ENCODE measurements at places on chromosomes 12 and 14.

GRCh38 chr12:90343966-90344365, 611.0 kb downstream of the CCER1 start:
- no peak for DNase-seq

- DNase-seq = no peak
Observed at GRCh38 chr12:118374909-118375308, 1.4 kb upstream of the SUDS3 start.

GRCh38 chr12:25271486-25272098, 20.9 kb upstream of the KRAS start:
- no peak for DNase-seq

DNA sequence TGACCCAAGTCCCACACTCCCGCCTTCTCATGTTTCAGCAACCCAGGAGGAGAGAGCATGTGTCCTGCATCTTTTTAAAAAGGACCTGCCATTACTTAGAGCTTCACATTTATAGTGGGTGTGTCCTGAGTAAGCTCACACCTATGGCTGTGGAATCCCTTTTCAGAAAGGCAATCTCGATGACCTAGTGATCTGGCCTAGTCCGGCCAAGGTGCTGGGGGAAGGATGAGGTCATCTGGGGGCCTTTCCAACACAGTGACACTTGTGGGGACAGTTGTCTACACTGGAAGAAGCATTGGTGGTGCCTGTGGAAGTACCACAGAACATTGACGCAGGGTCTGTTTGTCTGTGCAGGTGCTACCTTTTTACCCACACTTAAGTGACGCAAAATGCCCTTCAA, 8.2 kb downstream of the TCP11L2 start:
- DNase-seq = no peak

DNA sequence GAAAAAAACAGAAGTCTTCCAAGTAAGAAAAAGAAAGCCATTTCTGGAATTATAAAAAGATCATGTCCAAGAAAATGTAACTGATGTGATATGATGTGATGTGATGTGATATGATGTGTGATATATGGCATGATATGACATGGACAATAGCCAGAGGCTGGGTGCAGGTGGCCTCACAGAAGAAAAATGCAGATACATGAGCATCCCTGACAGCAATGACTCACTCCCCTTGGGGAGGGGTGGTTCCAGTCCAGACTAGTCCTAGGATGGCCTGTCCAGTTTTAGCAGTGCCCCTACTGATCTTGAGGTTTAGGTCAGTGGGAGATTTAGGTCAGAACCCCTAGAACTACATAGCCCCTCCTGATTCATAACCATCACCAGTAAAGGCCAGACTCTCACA, 3.5 kb upstream of the RHOJ start:
- no peak for DNase-seq

DNA sequence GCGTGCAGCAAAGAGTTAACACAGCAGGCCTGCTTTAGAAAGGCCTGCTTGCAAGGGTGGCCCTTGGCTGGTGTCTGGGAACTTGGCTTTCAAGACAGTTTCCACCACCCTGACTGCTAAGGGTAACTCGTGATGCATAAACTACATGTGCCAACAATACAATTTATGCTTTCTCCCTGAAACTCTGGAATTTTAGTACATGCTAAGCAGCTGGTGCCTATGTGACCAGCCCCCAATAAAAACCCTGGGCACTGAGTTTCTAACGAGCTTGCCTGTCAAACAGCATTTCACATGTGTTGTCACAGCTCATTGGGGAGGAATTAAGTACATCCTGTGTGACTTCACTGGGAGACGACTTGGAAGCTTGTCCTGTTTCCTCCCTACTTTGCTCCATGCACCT, 133.1 kb downstream of the SLC5A8 start:
- DNase-seq = peak; percentile 21

- DNase-seq = peak; percentile 36
Observed at GRCh38 chr14:64891839-64892375, 12.2 kb upstream of the SPTB start.

DNA sequence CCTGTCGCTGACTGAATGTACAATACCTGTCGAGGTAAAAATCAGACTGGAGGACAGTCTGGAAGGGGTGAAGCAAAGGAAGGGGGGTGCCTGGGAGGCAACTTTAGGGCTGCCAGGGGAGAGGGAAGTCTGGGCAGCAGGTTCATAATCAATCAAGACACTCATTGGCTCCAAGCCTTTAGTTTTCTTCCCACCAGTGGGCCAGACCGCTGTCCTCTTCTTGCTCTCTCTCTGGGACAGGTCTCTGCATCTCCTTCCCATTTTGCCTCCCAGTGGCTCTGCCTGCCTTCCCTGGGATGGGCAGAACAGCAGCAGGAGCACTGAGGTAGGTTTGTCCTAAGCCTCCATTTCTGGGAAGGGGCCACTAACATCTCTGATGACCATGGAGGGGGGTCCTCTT, 206.5 kb downstream of the TTC8 start:
- no peak for DNase-seq

GRCh38 chr14:48398675-48399282, 723.4 kb upstream of the MDGA2 start:
- DNase-seq = peak; percentile 4

DNA sequence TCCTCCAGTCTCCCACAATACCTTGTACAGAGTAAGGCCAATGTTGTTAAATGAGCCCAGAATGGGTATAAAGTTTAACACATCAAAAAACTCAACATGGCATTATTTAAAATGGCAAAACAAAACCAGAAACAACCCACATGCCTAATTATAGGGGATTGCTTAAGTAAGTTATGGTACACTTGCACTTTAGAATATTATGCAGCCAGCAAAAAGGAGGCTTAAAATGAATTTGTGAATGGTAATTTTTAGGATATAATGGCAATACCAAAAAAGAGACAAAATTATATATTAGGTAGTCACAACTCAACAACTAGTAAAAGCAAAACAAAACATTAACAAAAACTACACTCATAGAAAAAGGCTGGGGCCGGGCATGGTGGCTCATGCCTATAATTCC, 39.7 kb downstream of the SYNE3 start:
- no peak for DNase-seq

DNA sequence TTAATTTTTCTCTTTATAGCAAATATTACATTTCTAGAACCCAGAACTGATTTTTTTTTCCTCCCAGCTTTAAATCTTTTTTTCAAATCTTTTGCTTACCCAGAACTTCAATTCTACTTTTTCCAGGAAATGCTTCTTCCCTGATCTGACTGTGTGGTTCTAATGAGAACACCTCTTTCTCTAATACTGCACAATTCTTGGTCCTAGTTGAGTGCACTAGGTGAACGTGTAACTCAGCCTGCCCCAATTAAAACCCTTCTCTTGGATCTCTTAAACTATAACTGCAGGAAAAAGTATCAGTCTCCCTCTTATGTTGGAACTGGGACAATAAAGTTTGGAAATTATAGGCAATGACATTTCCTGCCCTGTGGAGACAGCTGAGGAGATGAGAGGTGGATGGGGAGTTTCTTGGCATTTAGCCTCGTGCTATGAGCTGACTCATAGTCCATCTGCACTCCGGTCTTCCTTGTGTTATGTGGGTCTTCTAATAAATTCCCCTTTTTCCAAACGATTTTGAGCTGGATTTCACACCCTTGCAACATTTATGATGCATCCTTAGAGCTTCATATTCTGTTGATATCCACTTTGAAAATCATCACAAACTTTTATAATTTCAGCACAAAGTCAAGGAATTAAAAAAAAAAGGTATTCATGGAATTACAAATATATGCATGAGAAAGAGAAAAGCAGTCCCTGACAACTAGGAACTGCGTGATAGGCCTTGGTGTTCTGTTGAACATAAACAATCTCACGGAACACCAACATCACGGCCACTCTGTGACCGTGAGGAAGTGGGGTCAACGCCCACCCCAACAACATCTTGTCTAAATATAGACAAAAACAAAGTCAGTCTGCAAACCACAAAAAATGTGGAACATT, 52.4 kb downstream of the BRMS1L start:
- peak; percentile 70 for DNase-seq

DNA sequence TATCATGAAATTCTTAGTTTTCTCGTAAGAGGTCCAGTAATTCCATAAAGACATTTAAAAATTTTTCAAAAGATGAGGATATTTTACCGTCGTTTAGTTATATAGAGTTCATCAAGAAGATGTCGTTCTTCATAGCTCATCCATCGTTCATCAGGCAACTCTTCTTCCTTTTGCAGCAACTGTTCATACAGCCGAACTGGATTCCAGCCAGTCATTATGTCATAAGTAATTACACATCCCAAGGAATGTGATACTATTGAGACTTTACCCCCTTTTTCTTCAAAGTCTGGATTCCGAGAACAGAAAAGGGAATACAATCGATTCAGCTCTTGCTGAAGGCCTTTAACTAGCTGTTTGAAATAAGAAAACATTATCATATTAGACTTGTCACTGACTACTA, 90.3 kb downstream of the DDHD1 start:
- no peak for DNase-seq

DNA sequence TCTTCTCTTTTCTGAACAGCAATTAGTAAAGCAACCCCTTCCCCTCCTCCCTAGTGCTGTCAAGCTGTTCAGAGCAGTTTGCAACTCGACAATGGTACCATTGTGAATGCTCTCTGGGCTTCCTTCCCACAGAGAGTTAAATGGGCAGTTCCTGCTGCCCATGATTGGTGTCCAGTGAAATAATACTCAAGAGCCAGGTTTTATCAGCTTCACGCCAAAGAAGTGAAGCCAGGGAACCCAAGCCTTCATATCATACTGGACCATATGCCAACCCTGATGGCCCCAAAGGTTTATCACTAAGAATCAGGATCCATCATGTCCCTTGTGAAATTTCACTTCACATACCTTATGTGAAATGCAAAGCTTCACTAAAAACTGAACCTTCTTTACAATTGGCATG, 24.7 kb downstream of the INSM2 start:
- no peak for DNase-seq

DNA sequence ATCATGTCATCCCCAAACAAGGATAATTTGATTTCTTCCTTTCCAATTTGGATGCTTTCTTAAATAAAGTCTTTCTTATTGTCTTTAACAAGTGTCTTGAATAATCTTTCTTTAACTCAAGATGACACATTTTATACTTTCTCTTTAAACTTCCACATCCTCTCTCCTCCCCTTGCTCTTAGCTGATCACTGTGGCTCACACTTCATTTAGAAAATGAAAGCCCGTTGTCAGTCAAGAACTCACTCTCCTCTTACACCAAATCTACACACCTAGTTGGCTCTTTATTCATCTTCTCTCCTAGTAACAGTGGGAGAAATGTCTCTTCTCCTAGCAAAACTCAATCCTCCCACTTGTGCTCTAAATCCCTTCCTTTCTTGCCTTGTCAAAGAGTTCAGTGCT, 10.4 kb upstream of the RMST start:
- DNase-seq = no peak

DNA sequence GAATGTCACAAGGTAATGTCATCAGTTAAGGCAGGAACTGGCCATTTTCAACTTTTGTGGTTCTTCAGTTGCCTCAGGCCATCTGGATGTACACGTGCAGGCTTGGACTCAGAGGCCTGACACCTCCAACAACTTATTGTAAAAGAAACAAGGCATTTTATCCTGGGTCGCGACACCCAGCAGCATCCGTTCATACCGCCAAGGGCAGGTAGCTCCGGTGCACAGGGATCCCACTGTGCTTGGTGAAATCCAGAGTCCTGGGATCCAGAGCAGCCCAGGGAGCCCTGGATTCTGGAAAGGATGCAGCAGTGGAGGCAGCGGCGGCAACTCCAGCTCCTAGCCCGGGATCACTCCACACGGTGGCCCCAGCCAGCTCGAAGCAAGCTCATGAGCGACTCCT, 380.9 kb upstream of the STXBP6 start:
- no peak for DNase-seq

DNA sequence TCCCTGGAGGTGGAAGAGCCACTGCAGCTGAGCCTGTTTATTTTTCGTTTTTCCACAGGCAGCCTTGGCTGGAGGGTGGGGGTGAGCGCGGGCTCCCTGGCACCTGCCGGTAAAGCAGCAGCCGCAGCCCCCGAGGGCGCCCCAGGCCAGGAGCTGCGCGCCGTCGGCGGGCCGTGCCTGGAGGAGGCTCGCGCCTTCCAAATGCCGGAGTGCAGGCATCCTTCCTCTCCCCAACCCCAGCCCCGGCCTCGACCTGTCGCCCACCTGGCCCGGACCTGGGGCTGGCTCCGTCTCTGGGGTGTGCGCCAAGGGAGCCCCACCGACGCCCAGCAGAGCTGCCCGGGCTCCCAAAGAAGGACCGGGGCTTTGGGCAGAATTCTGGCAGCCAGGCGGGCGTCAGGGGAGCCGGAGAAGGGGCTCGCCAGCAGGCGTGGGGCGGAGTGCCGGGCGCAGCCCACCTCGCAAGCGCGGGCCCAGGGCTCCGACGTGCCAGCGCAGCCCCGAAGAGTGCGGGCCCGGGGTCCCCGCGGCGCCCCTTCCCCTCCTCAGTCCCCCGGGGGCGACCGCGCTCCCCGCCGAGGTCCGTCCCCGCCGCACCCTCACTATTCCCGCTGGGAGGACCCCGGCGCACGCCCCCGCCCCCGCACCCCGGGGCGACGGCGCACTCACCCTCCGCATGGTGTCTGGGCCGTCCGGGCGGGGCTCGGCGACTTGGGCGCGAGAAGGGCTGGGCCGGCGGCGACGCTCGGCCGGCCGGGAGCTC, 130.3 kb downstream of the NDUFA12 start:
- no peak for DNase-seq

GRCh38 chr12:107486140-107486892, 199.3 kb upstream of the PWP1 start:
- no peak for DNase-seq

DNA sequence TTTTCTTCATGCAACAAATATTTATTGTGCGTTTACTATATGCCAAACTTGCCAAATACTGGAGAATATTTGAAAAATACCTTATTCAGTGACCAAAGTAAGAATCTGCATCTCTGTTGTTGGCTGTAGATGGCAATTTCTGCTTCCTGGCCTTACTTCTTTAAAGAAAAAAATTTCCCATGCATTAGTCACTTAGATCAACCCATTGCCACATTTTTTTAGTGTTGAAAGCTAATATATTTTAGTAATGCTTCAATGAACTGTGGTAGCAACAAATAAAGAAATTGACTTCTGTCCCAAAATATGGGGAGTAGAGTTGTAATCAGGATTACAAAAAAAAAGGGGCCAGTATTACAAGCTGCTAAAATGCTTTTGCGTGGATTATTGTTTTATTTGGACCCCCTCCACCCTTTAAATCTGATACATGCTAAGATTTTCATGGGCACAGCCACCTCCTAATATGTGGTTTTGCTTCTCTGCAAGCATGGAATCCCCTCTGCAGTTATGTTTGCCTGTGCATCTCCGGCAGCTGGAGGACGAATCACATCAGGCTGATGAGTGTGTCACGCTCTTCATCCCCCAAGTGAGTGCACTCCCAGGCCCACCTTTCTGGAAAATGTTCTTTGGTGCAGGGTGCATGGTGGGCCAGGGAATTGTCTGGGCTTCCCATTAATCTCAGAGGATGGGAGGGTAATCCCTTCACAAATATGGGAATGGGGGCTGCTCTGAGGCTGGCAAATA, 38.1 kb upstream of the PTCSC3 start:
- DNase-seq = no peak

GRCh38 chr12:13661005-13661887, 320.2 kb downstream of the GRIN2B start:
- DNase-seq = peak; percentile 68

DNA sequence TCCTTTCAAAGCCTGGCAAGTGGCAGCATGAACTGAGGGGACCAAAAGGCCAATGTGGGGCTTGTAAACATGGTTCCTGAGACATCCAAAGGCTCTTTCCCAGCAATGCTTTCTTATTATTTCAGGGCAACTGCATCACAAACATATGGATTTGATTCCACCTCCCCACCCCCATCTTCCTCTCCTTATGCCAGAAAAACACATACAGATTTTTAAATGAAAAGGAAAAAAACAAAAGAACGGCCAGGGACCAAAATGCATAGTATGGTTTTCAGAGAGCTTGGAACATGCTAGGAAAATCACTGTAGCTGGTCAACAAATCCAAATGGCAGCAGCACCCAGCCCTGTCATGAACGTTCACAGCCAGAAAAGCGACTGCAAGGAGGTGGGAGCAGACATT, 167.6 kb downstream of the ANO2 start:
- peak; percentile 20 for DNase-seq
